NCI-H1930 (cell line): ENCODE measurements at places on chromosomes 1 and 21.

DNA sequence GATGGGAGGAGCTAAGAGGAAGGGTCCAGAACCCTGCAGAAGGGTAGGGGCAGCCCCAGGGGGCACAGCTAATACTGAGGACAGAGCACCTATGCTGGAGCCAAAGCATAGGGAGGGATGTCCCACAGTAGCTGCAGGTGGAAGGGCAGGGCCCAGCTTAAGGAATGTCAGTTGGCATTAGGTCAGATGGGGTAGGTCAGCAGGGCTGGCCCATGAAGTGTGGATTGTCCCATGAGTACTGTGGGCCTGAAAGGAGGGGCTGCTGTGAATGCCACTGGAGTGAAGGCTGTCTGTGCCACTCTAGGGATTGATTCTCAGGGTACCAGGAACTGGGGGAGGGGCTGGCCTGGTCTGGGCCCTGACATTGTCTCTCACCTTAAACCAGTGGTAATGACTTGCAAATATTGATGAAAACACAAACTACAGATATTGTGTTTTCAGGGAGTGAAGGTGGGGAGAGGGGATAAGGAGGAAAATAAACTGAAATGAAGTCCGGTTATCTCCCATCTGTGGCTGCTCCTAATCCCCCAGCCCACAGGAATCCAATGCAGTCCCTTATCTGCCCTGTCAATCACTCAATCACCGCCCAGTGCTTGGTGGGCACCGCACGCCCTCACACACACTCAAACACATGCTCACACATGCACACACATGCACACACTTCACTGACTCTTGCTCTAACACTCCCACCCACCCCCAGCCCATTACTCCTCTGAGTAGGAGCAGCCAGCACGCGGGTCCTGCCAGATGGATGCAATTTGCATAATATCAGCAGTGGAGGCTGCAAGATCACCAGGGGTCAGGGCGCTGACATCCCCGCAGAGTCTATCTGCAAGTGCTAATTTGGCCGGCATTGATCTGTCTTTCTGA, 27.8 kb downstream of the DMAP1 start:
- no peak for DNase-seq

- no peak for DNase-seq
These were observed 68.5 kb downstream of the SLC19A1 start for GRCh38 chr21:45473496-45474322.

DNA sequence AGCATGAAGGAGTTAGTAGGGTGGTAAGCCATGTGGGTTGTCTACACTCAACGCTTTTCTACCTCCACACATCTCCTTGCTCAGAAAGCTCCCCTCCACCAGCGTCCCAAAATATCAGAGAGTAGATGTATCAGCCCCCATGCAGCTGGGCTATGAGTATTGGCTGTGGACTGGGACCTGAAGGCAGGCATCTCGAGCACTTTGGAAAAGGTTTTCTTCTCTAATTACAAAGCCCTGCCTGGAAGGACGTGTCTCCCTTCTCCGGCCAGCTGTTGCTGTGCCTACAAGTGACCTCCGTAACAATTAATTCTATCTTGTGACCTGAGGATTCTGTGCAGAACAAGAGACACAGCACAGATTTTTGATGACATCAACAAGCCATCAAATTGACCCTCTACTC, 142.0 kb upstream of the RUNX1 start:
- no peak for DNase-seq

DNA sequence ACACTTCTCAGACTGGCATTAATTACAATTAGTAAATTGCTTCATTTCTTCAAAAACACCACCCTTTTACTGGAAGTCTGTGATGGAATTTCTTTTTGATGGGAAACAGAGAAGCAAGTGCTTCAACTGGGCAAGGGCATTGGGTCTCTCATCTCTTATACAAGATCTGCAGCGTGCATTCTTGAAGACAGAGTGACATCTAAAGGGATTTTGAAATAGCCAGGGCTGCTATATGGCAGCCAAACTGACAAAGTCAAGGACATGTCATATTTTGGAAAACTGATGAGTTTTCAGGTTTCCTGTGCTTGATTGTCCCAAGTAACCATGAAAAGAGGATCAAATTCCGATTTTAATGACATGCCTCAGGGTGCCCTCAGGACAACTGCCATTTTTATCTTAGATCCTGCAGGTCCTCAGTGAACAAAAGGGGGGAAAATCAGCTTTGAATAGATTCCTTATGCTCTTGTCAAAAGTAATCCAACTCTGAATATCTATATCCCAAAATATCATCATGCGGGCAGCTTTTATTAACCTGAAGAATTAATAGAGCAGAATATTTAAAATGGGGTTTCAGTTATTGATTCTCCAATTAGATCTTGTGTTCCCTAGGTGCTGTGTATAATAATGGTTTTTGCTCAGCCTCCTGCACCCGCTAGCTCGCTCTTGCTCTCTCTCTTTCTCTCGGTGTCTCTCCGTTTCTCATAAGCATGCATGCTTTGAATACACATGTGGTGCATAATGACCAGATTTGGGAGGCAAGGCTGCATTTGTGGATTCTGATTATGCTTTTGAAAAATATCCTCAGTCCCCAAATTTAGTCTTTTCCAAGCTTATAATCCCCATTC, 221.8 kb downstream of the TTLL7 start:
- DNase-seq = no peak

DNA sequence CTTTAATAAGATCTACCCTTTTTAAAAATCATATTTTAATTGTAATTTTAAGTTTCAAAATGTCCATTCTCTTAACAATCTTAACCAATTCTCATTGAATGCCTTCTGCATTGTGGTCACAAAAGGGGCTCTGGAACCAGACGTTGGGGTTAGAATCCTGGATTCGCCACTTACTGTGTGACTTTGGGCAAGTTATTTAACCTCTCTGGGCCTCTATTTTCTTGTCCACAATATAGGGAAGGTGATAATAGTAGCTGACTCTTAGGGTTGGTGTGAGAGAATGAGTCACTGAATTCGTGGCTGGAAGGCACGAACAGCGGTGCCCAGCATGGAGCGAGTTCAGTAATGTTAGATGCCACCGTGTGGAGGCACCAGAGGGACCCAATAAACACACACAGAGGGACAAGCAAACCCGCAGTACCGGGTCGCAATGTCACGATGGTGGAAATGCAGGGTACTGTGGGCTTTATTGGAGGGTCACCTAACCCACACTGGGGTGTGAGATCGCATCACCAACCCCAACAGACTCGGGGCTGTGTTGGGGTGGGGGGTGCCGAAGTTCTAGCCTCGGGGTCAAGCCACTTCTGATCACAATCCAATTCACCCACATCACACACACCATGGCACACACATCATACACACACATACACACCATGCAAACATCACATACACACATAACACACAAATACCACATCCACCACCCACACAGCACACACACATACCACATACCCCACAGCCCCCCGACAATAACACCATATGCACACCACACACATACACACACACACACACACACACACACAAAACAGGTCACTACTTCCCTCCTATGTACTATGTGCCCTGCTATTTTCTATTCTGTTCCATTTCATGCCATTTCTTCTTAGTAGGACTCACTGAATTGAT, 27.0 kb upstream of the IFNAR2 start:
- DNase-seq = no peak

DNA sequence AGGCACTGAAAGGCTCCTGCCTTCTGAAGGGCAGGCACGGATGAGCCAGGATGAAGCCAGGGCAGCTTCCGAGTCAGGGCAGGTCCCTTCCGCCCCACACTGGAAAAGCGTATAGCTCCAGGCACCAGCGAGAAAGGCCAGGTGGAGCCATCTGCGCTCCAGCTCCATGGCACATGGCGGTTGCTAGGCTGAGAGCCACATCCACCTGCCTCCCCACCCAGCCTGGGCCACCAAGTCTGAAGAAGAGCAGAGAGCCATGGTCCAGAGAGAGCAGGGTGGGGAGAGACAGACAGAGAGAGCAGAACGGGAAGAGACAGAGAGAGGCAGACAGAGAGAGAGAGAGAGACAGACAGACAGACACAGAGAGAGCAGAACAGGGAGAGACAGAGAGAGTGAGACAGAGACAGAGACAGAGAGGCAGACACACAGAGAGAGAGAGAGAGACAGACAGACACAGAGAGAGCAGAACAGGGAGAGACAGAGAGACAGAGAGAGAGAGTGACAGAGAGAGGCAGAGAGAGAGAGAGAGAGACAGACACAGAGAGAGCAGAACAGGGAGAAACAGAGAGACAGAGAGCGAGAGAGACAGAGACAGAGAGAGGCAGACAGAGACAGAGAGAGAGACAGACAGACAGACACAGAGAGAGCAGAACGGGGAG, 5.2 kb downstream of the FNDC10 start:
- peak; percentile 34 for DNase-seq

DNA sequence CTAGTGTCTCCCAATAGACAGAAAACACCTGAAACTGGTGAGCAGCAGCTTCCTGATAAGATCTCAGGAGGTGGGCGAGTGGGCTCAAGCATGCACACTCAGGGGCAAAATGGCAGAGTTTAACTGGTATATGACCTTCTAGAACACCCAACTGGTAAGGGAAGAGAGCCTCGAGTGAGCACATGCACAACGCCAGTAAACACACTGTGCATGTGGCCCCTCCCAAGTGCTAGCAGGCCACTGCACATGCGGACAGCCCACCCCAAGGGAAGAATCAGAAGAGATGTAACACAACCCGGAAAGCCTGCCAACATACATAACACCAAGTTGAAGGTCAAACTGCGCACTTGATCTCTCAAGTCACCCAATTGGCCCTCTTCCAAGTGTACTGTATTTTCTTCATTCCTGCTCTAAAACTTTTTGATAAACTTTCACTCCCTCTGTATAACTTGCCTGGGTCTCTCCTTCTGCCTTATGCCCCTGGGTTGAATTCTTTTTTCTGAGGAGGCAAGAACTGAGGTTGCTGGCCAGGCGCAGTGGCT, 138.2 kb downstream of the GLUL start:
- DNase-seq = no peak

DNA sequence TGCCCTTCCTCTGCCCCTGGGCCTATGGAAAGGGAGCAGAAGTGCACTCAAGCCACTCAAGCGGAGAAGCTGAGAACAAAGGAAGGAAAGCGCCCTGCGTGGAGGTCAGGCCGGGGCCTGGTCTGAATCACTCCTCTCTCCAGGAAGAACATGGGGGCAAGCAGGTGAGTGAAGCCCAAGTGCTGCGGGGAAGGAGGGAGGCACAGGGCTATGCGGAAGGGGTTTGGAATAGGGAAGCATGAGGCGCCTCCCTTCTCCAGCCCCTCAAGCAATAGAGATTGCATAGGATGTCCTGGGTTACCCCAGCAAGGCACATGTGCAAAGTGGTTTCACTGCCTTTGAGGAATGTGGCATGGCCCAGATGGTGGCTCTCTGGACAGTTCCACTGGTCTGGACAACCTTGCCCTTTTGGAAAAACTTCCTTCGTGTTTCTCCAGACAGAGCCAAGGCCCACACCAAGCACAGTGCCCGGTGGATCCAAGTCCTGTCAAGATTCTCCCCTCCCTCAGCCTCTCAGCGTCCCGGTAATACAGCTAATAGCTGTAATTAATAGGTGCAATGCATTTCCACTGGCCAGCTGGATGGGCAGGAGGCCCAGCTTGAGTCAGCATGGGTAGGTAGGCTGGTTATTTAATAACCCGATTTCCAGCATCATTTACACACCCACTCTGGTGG, 13.7 kb downstream of the BLACAT1 start:
- no peak for DNase-seq

- DNase-seq = no peak
These were observed 270.4 kb downstream of the PTPRU start for GRCh38 chr1:29506678-29507225.

DNA sequence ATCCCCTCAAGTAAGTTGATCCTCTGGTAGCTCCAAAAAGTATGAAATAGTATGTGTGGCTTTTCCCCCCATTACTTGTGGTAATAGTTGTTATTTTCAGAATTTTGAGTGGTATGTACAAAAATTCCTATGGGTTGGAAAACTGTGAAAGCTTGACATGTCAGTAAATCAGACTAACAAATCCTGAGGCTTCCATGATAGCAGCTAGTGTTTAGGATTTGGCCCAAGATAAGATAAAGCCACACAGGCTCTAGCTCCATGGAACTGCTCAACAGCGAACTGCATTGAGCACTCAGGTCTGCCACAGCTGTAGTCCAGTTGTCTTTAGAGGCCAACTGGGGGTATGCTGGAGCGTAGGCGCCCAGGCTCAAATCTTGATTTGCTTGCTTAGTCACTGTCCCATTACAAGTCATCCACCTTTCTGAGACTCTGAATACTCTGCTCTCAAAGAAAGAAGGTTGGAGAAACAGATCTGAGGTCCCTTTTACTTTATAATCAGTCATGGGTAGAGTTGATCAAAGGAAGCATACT, 28.7 kb downstream of the ATP1A1 start:
- DNase-seq = no peak

- no peak for DNase-seq
These were observed 6.1 kb downstream of the ATAD3A start for GRCh38 chr1:1517973-1518620.

GRCh38 chr1:192160196-192160595, 1.9 kb downstream of the RGS18 start:
- no peak for DNase-seq
